ENCODE measurements at places on chromosomes 5 and 9.
A peak's percentile ranks its signal among the peaks of the same experiment; 100 is the strongest.

GRCh38 chr5:159913048-159913447 is 3.2 kb upstream of the ADRA1B start:
- DNase-seq, result peak; percentile 69

- DNase-seq, result no peak
Observed at GRCh38 chr5:113548396-113548795, 34.9 kb downstream of the YTHDC2 start.

- peak; percentile 91 for DNase-seq
Observed at GRCh38 chr9:80878556-80878955, 810.8 kb downstream of the TLE1 start.

DNA sequence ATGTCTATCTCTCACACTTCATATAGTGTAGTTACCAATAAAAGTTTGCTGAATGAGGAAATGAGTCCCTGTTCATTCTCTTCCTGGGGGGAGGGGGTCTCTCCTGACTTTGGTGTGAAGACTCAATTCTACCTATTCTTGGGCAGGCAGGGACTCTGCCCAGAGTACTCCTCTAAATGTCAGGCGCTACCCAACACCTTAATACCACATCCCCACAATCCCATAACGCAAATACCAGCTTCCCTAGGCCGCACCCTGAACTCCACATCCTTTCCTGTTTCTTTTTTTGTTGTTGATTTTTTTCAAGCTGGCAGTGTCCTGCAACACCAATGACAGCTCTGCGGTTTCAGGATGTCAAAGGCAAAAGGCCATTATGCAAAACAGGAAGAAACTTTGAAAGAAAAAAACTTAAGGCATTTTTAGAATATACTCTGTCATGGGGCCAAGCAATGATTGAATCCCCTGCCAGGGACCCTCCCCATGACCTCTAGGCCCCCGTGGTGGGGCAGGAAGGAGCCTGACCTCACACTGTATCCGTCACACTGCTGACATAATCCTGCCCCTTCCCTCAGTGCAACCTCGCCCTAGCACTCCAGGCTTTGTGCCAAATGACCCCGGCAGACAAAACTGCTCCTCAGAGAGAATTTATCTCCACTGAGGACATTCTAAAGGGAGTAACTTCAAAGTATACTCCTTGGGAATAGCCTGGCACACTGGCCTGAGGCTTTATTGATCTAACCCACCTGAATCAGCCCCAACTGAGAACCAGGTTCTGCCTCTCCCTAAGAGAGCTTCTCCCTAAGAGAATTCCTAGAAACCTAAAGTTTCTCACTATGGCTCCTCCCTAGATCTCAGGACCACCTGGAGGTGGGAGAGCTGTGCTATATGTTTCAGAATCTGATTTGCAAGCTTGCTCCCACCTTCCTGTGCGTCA is 8.0 kb downstream of the B4GALT1 start:
- peak; percentile 47 for DNase-seq

GRCh38 chr9:89179540-89179894 is 899 bp upstream of the SHC3 start:
- peak; percentile 68 for DNase-seq

GRCh38 chr9:127693143-127693542 is 13.6 kb upstream of the CFAP157 start:
- DNase-seq, result no peak

- DNase-seq, result peak; percentile 69
Observed at GRCh38 chr5:14901462-14902051, 30.0 kb upstream of the ANKH start.

GRCh38 chr9:93267091-93267541 is 83.2 kb downstream of the WNK2 start:
- no peak for DNase-seq

DNA sequence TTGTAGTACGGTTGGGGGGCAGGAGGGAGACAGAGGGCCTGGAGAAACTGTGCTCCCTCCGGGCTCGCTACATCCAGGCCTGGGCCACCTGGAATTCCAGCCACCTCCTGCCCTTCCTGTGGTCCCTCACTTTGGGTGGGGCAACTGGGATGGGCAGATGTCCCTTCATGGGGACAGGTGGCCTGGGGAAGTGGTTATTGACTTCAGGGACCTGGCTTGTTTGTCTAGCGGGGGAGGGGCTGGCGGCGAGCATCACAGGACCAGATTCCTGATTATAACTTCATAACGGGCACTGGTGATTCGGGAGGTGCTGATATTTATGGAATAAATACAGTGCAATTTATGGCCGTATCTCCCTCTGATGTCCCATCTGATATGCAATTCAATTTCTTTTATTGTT is 20.1 kb upstream of the LAMC3 start:
- DNase-seq, result no peak

Data from HCEC 1CT (cell line).